H9 (cell line): ENCODE measurements at places on chromosomes 6 and 20. TPM values are rescaled to one million over a fixed set of nuclear protein-coding genes. Genes with fewer than 3 reads are reported as not detected.

The DPPA5 gene
- total RNA-seq = 1.2 TPM in 2 replicates

The TULP4 gene
- 61.5 and 64.6 TPM in 2 replicates for total RNA-seq

The BIRC7 gene
- 0.31 TPM in 1 of 2 replicates, not detected in the other for total RNA-seq

The PRSS35 gene
- 1.4 and 1.7 TPM in 2 replicates for total RNA-seq

The SLX4IP gene
- 7.1 and 7.9 TPM in 2 replicates for total RNA-seq

The TIAM2 gene
- 5.0 and 6.3 TPM in 2 replicates for total RNA-seq

The DCBLD1 gene
- total RNA-seq = 8.5 and 10.1 TPM in 2 replicates

The GRIK2 gene
- 0.70 and 0.90 TPM in 2 replicates for total RNA-seq

The MYLK2 gene
- total RNA-seq = 0.57 and 0.74 TPM in 2 replicates

The SLC22A3 gene
- total RNA-seq = 2.7 and 2.8 TPM in 2 replicates

The CNR1 gene
- 0.55 and 0.72 TPM in 2 replicates for total RNA-seq

The DUSP22 gene
- 25.0 and 25.5 TPM in 2 replicates for total RNA-seq

- no peak for DNase-seq
These were observed 32.3 kb downstream of the HSF2 start for GRCh38 chr6:122431780-122432179.

DNA sequence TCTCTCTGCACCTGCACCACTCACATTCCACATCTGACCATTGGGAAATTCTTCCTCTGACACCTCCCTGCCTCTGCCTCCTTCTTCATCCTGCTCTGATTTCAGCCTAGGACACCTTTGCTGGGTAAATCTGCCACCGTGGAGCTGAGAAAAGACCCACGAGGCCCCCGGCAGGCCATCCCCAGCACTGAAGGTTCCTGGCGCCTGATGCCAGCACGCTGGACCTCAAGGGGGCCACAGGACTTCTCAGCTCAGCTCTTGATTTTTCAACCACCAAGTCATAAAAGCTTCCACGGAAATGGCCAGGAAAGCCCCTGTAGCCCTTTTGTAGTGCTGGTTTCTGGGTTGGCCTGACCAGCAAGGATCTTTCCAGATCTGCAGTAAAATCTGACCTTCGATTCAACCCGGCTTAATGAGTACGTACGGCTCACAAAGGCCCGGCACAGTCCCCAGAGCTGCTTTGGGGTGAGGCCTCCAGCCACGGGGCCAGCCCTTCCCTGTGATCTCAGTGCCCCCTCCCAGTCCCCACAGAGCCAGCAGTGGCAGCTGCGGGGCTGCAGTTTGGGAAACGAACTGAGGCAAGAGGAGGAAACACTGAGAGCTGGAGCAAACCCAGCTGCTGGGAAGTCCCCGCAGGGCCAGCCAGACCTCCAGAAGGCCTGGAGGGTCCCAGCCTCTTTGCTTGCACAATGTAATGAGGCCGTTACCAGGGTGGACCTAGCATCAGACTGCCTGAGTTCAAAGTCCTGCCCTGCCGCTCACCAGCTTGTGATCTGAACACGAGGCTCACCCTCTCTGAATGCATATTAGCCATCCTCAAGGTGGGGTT is 157.5 kb downstream of the BMP7 start:
- DNase-seq = no peak

DNA sequence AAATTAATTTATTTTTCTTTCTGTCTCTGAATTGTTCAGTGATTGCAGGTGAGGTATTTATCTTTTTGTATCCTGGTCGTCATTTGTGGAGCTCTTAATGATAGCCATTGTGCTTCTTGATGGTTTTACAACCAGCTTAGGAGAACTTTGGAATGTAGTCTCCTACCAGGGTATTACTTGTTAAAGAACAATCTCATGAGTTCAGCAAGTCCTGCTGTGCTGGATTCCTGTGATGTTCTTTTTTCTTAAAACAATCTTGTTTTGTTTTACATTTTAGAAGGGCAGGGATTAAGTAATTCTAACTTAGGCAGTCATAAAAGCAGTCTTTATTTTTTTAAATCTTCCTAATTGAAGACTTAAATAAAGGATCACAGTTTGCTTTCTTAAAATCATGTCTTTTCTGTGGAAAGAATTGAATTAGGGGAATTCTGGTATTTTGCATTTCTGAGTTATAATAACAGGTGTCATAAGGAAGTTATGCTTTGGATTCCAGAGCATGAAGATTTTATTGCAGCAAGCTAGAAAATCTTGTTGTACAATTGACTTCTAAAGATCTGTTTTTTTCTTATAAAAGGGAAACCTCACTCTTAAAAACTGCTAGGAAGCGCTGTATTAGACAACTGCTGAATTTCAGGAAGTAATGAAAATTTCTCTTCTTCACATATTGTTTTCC is 23.7 kb downstream of the RIOK1 start:
- no peak for DNase-seq

- DNase-seq = no peak
These were observed 162.9 kb upstream of the SASH1 start for GRCh38 chr6:148179786-148180185.

DNA sequence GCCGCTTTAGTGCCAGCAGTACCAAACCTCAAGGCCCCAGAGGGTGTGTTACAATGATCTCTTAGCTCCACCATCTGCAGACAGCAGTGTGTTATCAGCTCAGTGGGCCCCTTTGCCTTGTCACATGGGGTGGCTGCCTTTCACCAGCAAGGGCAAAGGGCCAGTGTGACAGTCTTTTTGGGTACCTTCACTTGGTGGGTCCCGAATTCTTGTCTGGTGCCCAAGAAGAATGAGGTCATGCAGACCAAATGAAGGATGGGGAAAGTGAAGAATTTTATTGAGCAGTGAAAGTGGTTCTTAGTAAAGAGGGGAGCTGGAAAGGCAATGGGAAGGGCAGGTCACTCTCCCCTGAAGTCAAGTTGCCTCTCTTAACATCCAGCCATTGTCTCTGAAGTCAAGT is 2.9 kb upstream of the SMIM28 start:
- no peak for DNase-seq

DNA sequence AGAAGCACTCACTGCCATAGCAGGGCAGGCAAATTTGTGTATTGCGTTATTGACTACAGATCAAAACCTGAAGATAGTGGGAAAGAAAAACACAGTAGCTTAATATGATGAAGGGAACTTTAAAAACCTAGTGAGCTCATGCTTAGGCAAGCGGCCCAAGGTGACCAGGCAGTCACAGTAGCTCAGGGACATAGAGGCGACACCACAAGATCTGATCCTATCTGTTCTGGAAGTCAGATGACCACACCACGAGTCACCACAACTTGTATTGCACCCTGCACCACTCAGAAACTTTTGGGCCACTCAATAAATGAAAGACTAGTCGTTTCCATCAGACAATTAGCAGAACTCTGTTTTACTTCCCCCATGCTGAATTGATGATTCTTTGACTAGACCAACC is 4.9 kb downstream of the CLIC5 start:
- DNase-seq = no peak

- no peak for DNase-seq
These were observed 66.1 kb upstream of the SLC22A16 start for GRCh38 chr6:110542311-110543024.

DNA sequence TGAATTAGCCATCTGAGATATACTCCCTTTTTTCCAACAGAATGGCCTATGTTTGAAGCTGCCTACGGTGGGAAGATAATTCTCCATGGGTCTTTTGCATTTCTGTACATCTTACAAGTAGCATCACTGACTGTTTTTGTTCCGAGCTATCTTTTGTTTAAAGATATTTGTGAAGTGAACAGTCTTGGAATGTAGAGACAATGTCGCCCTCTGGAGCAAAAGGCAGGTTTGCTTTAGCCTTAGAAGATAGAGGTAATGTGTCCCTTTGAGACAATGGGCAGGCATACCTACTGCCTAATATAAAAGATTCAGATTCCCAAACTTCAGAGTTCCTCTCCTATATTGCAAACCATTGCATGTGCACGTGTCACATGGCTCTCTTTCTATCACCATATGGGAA is 347.8 kb upstream of the CNR1 start:
- no peak for DNase-seq

- DNase-seq = no peak
These were observed 25.1 kb downstream of the NEDD9 start for GRCh38 chr6:11207199-11207968.

GRCh38 chr20:20277894-20278335 is 90.0 kb upstream of the INSM1 start:
- no peak for DNase-seq

DNA sequence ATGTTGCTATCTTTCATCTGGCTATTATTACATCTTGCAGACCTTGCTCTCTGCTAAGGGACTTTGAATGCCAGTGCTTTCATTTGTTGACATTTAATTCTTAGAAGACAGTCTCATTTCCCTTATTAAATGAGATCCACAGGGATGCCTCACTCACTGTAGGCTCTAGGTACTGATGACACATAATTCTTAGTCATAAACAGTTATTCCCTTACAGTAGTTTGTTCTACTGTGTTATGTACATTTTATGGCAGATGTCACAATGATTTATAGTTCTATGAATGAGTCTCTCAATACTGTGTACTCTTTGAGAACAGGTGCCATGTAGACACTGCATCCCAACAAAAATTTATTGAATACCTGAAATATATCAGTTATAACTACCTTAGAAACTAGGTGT is 70.3 kb downstream of the FAM83B start:
- no peak for DNase-seq

DNA sequence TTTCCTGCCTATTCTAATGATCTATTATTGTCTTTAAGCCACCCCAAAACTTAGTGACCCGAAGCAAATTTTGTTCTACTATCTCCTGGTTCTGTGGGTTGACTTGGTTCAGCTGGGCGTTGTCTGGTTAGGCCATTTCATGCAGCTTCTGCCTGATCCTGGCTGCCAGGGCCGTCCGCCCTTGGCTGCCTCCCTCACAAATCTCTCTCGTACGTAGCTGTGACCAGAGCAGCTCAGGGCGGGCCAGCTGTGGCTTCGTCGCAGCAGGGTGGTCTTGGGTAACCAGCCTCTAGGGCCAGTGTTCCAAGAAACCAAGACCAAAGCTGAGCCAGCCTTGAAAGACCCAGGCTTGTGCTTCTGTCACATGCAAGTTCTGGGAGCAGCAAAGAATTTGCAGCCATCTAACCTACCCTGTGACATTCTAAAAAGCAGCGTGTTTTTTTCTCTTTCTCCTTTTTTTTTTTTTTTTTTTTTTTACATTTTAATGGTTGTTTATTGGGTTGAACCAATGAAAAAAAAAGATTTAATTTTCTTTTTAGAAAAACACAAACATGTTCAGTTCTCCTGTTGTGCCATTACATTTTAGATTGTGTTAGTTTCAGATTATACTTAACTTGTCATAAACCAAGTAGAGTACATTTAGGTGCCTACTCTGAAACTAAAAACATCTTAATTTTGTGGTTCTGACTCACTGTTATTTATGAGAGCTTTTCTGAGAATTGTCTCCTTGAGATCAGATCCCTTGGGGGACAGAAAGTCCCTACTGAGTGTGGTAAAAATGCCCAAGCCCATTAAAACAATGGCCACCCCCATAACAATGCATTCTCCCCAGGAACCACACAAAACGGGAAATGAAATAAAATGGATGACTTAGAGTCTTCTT is 83.9 kb downstream of the ZDHHC14 start:
- no peak for DNase-seq

- DNase-seq = no peak
These were observed 224.4 kb downstream of the UST start for GRCh38 chr6:148971031-148971927.

GRCh38 chr20:10519361-10520046 is 84.4 kb downstream of the SLX4IP start:
- no peak for DNase-seq

- no peak for DNase-seq
These were observed 47.3 kb downstream of the IYD start for GRCh38 chr6:150416128-150416527.
